ENCODE measurements at places on chromosomes 11 and 22. TPM values are rescaled to one million over a fixed set of nuclear protein-coding genes. Genes with fewer than 3 reads are reported as not detected.

SPON1 gene
- total RNA-seq = 0.06 TPM

TBX10 gene
- total RNA-seq = not detected

ZNF280B gene
- total RNA-seq = 0.88 TPM

MMP8 gene
- total RNA-seq = not detected

SGSM1 gene
- 0.88 TPM for total RNA-seq
